Activated gamma-delta T cell treated with anti-CD3 and anti-CD28 coated beads, Interleukin-2, amount 50 U/mL, for 16 hours (primary cell): ENCODE measurements at places on chromosomes 7 and 10.

GRCh38 chr7:120171406-120171805, 101.6 kb upstream of the KCND2 start:
- no peak for DNase-seq

DNA sequence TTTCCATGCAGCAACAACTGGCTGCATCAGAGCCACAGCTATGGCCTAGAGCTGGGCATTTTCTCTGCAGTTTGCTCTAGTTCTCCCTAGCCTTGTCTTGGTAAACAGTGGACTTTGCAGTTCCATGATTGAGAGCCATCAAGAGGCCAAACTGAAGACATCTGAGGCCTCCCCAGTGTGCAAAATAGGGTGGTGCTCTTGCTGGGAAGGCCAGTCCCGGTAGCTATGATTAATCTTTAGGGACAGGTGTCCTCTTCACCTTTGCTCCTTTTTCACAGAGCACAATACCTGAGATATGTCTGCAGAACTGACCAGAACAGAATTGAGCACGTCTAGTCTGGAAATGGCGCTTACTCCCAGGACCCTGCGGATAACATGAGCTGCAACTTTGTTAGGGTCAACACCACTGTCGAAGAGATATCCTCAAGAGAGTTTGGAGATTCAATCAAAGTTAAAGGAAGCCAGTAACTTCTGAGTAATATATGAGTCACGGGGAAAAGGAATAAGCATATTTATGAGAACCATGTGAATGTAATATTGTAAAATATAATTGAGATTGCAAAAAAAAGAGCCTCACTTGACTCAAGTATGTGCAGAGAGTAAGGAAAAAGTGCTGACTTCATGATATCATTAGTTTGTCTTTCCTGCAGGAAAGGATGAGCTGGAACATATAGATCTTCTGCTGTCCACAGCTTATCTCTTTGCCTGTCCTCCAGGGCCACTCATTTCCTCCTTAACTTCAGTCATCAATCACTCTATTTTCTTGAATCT, 76.7 kb downstream of the ANK3 start:
- DNase-seq: no peak

GRCh38 chr7:157552295-157552993, 215.6 kb downstream of the DNAJB6 start:
- no peak for DNase-seq

DNA sequence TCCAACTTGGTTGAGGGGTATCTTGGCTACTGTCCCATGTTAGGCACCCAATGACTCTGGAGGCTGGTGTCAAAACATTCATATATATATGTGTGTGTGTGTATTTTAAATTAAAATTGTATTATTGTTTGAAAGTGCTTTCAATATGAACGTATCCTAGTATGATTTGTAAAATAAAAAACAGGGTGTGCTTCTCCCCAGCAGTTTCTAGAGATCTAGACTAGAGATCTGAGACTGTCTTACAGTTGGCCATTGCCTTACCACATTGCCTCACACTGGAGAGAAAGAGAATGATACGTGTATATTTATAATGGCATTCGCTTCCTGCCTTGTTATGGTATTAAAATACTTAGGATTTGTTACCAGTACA, 1.2 kb downstream of the BAG3 start:
- no peak for DNase-seq

DNA sequence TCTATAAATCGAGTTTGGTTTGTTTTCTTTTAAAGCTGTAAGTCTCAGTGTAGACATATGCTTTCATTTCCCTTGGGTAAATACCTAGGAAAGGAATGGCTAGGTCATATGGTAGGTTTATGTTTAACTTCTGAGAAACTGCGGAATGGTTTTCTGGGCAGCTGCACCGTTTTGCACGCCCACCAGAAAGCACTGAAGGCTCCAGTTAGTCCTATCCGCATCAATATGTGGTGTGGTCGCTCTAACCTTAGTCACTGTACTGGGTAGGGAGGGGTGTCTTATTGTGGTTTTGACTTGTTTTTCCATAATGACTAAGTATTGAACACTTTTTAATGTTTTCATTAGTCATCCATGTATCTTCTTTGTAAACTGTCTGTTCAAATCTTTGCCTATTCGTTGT, 279.5 kb upstream of the AKR1E2 start:
- DNase-seq: peak; percentile 1

DNA sequence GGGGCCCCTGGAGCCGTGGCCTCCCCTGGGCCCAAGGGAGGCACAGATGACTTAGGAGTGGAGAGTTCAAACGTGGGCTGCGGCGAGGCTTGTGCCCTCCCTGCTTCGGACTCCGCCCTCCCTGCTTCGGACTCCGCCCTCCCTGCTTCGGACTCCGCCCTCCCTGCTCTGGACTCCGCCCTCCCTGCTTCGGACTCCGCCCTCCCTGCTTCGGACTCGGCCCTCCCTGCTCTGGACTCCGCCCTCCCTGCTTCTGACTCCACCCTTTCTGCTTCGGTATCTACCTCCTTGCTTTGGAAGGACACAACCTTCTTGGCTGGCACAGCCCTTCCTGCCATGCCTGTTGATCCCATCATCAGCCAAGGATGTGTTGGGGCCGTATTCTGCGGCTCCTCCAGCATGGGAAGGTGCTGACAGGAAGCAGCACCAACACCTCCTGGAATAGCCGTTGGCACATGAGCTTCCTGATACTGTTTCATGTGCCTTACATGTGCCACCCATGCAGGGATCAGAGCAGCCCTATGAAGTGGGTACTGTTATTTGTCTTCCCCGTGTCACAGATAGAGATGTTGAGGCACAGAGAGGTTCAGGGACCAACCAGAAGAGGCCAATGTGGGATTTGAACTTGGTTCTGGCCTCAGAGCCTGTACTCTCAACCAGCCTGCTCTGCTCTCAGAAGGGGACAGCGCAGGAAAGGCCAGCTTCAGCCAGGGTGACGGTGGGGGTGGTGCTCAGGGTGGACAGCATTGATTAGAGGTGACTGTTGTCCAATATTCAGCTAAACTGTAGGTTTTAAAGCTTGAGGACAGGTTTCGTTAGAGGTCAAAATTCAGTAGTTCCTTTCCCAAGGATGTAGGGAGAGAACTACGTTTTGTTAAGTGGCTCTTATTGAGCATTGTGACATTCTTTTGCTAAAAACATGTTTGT, 114.5 kb downstream of the NKX6-2 start:
- no peak for DNase-seq

DNA sequence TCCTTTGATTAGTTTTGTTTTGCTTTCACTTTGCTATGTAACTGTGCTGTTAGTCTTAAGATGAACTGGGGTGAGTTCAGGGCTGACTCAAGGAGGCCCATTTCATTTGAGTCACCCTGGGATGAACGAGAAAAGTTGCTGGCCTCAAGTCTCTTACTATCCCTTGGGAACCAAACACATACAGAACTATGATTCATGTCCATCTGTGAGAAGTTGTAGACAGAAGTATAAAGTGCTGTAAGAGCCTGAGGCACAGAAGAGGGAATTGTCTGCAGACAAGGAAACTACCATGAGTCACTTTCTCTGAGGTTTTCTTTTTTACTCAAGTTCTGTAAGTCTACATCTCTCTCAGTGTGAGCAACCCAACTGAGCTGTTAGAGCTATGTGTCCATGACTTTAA, 179.8 kb upstream of the CSTF2T start:
- DNase-seq: no peak

DNA sequence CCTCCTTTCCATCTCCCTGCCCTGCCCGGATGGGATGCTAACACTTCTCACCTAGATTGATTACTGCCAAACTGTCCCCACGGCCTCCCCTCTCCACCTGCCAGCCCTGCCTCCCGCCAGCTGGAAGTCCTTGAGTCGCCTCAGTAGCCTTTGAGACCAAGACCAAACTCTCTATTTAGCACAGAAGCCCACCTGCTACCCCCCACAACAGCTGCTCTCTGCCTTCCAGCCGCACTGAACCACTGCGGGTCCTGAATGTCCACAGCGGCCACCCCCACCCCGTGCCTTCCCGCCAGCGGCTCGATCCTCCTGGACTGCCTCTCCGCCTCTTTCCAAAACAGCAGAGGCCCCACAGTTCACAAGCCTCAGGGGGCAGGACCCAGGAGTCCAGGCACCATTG, 39.0 kb downstream of the FKBP6 start:
- DNase-seq: no peak

GRCh38 chr10:90175161-90175681, 473.8 kb downstream of the KIF20B start:
- DNase-seq: no peak

DNA sequence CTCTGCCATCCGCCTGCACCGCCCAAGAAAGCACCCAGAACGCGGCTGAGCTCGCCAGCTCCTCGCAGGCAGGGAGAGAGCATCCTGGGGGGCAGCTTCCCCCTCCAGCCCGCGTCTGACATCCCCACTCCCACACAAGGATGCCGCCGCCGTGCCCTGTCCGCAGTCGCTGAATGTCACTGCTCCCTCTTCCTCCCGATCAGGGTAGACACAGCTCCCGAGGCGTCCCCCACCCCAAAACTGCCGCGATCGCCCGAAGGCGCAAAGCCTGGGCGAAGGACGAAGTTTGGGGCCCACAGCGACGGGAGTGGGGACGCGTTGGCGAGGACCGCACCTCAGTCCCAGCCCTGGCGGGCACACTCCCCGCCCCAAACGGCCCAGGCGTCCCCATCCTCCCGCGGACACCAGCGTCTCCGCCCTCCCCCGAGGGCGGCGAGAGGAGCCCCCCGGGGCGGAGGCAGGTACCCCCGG, 1.5 kb upstream of the KAT6B start:
- DNase-seq: peak; percentile 38

GRCh38 chr7:25353732-25354131, 125.4 kb upstream of the NPVF start:
- DNase-seq: no peak

DNA sequence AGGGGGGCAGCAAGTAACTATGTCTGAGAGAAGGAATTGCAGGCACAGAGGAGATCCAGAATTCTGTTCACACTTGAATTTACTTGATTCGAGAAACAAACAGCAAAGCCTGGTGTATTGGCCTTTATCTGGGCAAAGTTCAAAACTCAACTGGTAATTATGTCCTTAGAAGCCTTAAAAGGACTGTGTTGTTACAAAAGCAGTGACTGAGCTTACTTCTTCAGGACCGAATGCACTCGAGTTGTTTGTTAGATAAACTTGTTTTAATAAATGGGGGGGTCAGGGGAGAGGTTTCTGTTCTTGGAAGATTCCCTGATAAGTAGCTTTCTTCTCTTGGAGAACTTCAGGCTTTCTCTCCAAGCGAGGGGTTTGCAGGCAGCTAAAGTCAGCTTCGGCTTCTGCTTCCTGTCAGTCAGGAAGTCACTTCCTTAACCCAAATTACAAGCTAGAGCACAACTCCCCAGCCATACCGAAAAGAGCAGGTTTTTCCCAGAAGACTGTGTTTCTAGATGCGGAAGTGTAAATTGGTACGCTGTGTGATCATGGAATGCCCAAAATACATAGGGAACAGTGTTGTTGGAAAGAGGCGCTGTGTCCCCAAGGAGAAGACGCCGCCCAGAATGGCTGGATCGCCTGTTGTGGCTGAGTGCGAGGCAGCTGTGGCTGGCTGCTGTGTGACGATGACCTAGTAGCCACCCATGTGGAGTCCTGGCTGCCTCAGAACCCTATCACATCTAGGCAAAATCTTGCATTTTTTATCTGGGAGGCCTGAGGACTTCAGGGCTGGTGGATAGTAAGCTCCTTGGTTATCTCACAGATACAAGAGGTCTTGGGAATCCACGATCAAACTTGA, 110.4 kb downstream of the TCF7L2 start:
- DNase-seq: no peak

DNA sequence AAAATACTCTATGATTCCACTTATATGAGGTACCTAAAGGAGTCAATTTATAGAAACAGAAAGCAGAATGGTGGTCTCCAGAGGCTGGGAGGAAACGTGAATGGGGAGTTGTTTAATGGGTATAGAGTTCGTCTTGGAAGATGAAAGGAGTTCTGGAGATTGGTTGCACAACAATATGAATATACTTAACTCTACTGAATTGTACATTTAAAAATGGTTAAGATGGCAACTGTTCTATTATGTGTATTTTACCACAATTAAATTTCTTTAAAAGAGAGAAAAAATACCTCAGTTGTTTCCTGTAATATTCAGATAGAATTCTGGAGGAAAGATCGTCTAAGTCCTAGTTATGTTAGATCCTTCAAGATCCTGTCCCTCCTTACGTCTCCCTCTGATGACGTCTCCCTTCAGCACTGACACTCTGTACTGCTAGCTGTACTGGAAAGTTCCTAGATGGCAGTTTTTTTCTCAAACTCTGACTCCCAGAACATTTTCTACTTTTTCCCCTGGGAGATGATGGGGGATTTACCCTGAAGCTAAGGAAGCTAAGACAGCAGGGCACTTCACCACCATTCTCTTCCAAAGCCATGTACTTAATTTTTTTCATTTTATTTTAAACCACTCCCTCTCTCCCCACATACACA, 53.2 kb upstream of the CAV2 start:
- DNase-seq: no peak

GRCh38 chr7:34603711-34604444, 54.1 kb upstream of the NPSR1 start:
- DNase-seq: no peak

DNA sequence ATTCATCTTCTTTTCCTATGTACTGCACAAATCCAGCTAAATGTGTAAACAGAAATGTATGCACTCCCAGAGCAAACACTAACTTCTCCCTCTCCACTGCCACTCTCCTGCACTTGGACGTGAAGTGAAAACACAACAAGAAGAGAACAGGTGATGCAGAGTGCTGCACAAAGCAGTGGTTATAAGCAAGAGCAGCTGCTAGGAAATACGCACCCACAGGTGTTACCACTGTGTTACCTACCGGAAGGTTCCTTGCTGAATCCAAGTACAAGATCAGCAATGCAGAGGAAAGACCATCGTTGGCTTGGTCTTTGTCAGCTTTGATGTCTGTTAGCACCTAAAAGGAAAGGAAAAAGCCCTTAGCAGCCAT, 54.6 kb upstream of the NCAPG2 start:
- no peak for DNase-seq

DNA sequence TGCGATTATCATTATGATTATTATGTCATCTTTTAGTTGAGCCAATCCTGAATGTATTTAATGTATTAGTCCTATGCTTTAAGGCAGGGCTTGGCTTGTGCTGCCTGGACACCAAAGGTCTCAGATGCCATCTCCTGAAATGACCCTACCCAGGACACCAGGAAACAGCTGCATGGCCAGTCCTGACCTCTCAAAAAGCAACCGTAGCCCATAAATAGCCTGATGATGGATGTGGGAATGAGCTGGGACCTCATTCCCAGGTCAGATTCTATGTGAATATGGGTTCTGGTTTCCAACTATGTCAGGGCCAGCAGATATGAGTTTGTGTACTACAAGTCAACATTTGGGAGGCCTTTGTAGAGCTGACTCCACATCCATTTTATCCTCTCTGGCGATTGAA, 438.4 kb downstream of the NRG3 start:
- no peak for DNase-seq

GRCh38 chr7:133584956-133585668, 332.2 kb downstream of the EXOC4 start:
- DNase-seq: no peak

DNA sequence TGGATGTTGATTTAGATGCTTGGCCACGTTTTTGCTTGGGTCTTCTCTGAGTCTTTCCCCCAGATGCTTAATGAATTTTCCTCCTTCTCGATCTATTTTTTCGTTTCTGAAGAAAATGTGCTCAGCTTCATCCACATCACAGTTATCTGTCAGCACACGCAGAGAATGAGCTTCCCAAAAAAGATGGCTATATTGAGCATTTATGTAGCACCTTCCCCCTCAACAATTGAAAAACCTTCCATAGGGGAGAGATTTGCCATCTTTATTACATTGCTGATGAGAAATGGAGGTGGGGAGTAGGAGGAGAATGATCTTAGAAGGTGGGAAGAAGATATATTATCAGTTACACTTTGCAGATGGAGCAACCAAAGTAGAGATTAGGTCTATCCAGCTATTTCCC, 228.1 kb upstream of the PHYHIPL start:
- DNase-seq: no peak
